ENCODE measurements at places on chromosomes 6 and 20. TPM values are rescaled to one million over a fixed set of nuclear protein-coding genes. Genes with fewer than 3 reads are reported as not detected.

SNRNP48 gene
- total RNA-seq = 9.1 TPM

DNA sequence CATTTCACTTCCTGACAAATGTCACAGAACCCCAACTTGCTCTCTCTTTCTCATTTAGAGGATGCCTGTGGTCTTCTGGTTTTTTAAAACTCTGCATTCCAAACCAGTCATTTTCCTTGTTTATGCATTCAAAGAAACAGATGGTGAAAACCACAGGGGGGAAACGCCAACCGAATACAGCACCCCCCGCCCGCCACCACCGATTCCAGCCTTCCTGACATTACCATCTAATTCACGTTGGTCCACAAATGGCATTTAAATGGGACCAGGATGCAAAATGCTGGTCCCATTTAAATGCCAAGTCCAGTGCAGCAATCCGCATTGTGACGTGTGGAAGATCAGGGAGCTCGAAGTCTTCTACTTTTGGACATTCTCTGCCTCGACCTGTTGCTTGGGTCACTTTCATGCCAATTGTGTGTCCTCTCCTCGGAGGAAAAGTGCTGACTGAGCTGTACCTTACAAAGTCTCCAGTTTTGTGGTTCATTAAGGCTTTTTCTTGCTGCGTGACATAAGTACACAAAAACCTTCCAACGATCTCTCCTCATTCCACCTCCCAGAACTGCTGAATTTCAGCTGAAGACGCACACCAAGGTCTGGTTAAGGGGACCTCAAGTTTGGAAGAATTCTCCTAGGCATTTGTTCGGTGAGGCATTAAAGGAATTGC is 35.8 kb downstream of the NEDD9 start:
- DNase-seq = no peak

GRCh38 chr20:1627200-1627550 is 7.4 kb upstream of the SIRPB1 start:
- no peak for DNase-seq

DNA sequence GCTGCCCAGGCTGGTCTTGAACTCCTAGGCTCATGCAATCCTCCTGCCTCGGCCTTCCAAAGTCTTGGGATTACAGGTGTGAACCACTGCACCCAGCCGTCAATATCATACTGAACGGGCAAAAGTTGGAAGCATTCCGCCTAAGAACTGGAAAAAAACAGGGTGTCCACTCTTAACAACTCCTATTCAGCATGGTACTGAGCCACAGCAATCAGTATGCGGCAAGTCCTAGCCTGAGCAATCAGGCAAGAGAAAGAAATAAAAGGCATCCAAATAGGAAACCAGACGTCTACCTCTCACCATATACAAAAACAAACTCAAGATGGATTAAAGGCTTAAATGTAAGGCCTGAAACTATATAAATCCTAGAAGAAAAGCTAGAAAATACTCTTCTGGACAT is 83.1 kb downstream of the FKBP5 start:
- no peak for DNase-seq

- no peak for DNase-seq
Measured at GRCh38 chr20:45892049-45892825, 1.1 kb downstream of the CTSA start.

DNA sequence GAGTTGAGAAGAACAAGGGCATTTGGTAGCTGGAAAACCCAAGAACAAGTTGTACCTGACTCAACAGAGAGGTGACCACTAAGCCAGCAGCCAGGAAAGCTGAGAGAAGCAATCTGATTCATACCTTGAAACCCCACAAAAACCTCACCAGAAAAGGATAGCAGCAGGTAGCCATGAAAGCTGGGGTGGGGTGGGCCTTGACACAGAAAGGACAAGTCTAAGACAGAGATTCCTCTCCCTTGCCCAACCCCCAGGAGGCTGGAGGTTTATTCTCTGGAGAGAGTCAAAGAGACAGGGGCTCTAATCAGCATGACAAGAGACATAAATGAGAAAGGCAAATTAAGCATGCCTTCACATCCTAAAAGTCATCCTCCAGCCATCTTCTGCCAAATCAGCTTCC is 151.7 kb upstream of the DST start:
- DNase-seq = no peak

DNA sequence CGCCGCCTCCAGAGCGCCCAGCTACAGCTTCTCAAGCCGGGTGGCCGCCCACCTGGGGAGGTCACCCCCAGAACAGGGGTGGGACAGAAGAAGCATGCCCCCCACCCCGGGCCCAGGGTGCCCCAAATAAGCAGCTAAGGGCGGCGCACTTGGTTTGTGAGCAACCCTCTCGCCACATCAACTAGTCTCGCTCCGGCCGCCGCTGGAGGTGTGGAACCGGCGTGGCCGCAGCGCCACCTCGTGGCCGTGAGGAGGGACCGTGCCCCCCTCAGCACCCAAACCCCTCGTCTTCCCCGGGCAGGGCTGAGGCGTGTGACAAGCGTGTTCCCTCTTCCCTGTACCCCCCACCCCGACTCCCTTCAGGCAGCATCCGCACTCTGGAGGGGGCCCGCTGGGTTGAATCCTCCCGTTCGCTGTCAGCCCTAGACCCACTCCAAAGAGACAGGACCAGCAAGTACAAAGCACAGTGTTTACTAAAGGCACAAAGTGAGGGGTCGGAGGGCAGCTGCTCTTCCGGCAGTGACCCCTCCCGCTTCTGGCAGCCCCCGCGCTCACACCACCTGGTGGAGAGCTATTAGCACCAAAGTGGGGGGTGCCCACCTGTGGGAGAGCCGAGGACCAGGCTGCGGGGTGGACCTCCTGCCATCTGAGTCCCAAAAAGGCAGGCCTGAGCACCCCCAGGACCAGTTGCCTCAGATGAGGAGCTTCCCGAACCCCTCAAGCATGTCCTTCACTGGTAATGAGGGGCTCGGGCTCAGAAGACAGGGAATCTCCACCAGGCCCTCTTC is 45.4 kb downstream of the MDFI start:
- no peak for DNase-seq

All from epithelial cell of proximal tubule (primary cell).